ENCODE measurements at places on chromosomes 2 and 18.

DNA sequence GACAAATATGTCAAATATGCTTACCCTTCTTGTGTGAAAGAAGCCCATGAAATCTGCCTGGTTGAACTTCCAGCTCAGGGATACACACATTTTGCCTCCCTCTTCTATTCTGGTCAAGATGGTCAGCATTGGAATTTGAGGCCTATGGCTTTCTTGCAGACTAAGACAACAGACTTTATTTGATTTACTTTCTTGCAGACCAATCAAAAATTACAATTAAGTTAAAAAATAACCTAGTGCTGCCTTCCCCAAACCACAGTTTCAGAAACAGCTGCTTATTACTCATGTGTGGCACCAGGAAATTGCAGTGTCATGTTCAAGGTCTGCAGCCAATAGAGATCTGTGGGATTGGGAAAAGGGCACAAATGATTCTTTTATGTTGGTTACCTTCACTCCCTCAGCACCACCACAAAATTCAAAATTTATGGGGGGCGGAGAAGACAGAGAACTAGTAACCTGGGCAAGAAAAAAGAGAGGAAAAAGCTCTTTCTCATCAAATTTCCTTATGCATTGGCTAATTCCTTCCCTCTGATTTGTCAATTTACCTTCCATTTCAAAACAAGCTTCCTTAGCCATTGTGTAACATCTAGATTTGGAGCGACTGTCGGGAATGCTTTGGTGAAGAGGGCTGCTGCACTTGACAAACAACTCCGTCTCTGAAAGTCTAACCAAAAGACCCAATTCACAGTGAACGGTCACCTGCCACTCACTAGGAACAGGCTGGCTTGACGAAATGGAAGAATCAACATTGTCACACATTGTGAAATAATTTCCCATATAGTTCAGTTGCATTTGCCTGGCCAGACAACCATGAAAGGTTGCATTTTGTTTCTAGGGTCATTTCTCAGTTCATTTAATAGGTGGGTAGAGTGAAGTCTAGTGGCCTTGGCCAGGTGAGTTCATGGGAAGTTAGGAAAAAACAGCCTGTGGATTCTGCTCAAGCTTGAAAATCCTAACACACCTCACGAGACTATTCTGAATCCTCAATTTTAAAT lies 100.4 kb upstream of the FZD5 start:
- no peak for DNase-seq

DNA sequence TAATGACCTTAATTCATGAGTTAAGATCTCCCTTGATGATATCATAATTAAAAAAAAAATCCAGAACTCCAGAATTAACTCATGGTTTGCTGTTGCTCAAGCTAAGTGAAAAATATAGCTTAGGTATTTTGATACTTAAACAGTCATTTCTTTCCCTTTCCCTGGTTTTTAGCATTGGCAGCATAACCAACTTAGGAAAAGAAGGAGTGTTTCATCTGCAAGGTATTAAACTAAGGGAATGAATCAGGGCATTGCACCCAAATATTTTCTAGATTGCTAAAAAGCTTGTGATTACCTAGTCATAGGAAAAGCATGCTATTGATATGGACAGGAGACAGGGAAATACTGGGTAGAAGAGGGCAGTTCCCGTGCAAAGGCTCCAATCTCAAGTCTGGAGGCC lies 207.2 kb downstream of the LRP1B start:
- DNase-seq = no peak

GRCh38 chr18:79481046-79481790 lies 85.5 kb downstream of the NFATC1 start:
- no peak for DNase-seq

GRCh38 chr2:67876176-67876575 lies 186.6 kb downstream of the C1D start:
- no peak for DNase-seq

- DNase-seq = no peak
Observed at GRCh38 chr18:68172842-68173549, 541.9 kb downstream of the TMX3 start.

- DNase-seq = no peak
Observed at GRCh38 chr2:53173091-53173490, 594.5 kb upstream of the CHAC2 start.

- no peak for DNase-seq
Observed at GRCh38 chr2:65577654-65578053, 145.3 kb upstream of the SPRED2 start.

DNA sequence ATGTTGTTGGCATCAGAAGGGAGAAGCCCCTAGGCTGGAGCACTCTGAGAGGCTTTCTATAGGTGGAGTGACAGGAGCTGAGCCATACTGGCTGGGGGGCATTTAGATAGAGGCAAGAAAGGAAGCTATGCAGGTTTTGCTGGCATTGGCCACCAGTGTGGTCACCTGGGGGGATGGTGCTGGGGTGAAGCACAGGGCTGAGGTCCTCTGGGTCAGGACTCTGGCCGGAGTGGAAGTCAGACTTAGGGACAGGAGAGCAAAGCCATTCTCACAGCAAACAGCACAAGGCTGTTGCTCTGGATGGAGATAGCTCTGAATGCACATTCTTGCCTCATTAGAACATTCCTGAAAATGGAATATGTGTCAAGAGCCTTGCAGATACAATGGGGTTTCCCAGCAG lies 47.4 kb downstream of the NTSR2 start:
- DNase-seq = no peak

- DNase-seq = no peak
Observed at GRCh38 chr2:140711867-140712266, 1418.9 kb downstream of the LRP1B start.

DNA sequence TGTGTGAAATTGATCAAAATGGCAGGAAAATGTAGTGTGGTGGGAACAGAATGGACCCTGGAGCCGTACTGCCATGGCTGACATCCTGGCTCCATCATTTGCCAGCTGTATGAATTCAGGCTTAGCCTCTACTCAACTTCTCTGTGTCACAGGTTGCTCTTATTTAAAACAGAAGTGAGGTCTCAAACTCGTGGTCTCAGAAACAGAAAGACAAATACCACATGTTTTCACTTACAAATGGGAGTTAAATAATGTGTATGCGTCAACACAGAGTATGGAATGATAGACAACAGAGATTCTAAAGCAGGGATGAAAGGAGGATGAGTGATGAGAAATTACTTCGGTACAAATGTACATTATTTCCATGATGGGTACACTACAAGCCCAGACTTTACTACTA lies 227.4 kb downstream of the DCC start:
- no peak for DNase-seq

DNA sequence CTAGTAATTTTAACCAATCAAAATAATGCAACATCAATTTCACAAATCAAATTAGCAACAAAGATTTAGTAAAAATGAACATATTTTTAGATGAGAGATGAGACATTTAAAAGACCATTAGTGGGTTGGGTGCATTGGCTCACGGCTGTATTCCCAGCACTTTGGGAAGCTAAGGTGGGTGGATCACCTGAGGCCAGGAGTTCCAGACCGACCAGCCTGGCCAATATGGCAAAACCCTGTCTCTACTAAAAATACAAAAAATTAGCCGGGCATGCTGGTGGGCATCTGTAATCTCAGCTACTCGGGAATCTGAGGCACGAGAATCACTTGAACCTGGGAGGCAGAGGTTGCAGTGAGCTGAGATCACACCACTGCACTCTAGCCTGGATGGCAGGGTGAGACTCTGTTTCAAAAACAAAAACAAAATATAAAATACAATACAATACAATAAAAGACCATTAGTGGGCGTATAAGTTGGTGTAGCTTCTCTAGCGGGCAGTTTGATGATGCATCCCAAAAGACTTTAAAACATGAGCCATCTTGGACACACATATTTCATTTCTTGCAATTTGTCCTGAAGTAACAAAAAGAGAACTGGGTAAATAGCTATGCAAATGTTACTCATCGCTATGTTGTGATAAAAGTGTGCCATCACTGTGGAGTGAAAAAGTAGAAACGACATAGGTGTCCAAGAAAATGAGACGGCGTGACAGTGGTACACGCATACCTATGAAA lies 101.8 kb downstream of the COL6A3 start:
- no peak for DNase-seq

GRCh38 chr2:43003702-43004101 lies 211.3 kb upstream of the HAAO start:
- no peak for DNase-seq

DNA sequence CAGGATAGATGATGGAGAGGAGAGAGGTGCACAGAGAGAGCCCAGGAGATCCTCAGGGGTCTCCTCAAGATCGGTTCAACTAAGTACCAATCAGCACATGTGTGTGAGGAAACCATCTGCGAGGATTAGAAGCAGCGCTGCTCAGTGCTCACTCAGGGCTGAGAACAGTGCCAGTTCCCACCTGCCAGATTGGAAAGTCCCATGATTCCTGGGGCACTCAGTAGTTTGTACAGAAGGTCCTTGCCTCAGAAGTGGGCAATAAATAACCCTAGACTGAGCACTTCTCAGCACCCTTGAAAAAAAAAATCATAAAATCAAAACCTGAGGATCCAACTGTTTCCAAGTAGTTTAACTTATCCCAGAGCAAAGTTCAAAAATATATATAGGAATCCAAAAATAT lies 53.8 kb downstream of the SEMA4F start:
- no peak for DNase-seq

DNA sequence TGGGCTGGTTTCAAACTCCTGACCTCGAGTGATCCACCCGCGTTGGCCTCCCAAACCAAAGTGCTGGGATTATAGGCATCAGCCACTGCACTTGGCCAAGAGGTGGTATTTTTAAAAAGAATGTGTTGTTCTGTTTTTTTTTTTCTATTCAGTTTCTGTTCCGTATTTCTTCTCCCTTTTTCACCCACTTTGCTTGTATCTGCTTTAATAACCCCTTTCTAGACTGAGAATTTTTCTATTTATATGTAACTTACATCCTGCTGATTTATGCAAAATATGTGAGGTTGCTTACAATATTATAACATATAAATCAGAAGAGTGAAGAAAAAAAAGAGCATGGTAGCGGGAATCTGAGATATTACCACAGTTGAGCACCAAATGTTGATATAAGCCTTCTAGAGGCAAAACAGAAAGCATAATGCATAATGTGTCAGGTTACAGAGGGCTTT lies 17.2 kb upstream of the LYPD6B start:
- no peak for DNase-seq

DNA sequence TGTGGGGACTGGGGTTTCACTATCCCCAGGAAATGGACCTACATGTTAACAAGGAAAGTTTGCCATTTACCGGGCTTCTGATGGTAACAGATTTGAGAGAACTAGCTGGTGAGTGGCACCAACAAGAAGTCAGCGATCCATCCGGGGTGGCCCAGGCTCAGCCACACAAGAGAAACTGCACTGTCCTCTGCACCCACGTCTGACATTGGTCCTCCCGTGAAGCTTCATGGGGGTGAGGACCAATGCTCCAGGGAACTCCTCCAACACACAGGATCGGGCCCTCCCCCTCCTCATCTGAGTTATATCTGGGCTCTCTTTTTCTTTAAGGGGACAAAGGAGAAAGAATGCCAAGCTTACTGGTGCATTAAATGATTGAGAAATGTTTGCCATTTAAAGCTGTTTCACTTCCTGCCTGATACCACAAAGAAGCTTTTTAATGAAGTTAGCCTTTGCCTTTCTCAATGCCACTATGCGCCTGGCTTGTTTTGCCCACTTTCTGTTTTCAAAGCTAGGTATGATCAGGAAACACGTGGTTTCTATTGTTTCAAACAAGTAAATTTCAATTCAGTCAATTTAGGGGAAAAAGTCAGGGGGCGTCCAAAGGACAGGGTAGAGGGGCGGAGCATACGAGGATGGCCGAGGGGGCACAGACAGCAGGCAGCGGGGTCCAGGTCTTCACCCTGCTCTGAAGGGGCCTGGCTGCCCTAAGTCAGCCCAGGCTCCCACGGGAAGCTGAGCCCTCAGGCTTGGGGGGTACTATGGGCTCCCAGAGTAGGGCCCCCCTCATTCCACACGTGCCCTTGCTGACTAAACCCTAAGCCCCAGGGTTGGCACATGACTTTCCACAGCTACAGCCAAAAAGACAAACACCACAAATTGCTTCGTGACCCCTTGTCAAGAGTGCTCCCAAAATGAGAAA lies 204.0 kb upstream of the ID2 start:
- DNase-seq = no peak

DNA sequence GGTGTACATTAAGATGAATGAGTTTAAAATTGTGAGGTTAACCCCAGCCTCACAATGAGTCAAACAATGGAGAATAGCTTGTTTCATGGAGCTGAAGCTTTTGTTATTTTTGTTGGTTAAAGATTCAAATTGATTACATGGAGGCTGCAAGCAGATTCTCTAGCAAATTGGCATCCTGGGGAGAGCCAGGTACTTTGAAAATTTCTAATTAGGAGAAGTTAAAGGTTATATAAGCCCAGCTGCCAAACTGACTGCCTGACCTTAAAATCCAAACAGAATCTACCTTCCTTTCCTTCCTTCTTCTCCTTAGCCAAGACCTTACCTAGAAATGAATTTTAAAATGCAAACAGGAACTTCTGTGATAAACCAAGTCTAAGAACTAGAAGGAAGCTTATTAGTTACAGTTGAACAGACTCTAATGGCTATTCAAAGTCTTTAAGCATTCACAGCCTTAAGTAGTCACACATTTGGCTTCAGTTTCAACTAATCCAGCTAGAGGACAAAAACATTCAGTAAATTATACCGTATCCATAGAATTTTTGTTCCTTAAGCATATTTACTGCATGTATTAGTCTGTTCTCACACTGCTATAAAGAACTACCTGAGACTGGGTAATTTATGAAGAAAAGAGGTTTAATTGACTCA lies 31.5 kb upstream of the PGAP1 start:
- no peak for DNase-seq

DNA sequence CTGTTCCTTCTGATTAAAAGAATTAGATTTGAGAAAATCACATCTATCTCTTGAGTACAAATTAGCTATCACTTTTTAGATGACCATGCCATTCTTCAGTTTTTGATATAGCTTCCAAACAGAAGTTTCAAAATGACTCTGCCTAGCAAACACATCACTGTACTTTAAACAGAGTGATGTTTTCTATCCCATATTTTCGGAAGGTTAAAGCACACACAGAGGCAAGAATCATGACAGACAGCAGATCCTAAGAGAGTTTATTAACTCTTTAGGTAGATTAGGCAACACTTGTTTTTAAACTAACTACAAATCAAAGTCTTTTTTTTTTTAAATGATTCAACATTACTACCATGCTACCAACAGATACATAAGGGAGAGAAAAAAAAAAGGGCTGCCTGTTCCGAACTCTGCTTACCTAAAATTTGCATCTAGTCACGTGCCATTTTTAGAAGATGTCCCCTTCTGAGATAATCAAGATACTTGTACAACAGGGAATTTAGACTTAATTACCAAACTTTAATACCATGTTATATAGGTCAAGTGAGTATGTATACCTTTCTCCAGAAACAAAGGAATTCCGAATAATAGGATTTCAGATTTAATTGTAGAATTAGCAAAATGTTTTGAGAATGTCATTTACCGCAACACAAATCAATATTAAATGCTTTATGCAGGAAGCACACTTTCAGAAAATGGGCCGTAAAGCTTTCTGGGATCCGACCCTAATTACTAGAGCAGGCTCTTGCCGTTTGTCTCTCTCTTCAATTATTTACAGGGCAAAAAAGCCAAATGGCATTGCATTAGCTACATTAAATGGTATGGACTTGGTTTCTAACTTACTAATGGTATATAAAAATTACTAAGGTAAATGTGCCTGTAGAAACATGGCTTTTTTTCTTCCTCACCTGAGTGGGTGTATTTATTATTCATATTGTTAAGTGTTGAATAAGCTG lies 2.6 kb downstream of the RBMS1 start:
- DNase-seq = no peak

Measured in head of caudate nucleus (tissue), 42 donors.